Activated naive CD4-positive, alpha-beta T cell (primary cell): ENCODE measurements at places on chromosomes 7 and 10.

DNA sequence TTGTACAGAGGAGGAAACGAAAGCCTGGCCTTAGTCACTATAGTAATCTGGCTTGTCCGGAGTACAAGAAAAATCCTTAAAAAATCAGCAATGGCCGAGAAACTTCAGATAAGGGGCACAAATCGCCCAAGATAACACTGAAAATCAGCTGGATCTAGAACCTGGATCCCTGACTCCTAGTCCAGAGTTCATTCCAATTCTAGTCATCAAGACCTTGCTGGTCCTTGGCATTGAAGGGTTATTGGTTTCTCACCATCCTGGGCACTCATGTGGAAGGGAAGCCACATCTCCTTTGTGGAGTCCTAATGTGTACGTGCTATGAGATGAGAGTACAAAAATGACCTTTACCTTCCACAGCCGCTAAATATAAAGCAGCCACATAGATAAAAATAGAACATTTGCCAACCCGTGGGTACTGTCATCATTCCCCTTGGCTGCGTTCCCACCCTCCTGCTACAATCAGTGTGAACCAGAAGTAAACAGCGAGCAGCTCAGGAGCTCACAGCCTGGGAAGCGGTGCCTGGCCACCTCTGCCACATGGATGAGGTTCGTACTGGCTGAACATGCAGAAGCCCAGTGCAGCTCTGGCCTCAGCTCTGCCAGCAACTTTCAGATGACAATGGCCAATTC, 116.0 kb upstream of the PDLIM1 start:
- no peak for DNase-seq

DNA sequence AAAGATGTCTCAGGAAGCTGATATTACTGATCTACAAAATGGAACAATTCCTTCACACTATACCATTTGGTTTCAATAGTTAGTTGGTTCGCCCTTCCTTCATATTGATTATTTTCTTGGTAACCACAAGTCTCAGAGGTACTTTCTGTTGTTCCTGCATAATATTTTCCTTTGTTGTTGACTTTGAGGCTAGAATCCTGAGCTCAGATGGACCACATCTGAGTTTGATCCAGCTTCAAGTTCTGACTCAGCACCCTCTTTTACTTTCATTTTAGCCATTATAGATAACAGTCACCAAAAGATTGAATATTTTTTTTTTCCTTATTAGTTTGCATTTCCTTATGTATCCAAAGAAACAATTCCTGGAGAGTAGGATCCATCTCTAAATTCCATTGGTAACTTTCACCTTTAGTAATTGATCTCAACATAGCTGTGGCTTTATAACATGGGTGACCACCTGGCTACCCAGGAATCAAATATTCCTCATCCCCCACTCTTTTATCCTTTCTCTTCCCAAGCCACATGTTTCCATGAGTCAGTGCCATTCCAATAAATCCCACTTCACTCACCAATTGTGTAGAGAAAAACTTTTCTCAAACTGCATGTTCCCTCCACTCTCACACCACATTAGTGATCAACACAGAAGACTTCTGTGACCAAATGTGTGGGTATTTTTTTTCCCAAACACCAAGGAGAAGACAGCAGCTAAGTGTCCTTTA, 9.7 kb upstream of the ABCA13 start:
- DNase-seq, result no peak

DNA sequence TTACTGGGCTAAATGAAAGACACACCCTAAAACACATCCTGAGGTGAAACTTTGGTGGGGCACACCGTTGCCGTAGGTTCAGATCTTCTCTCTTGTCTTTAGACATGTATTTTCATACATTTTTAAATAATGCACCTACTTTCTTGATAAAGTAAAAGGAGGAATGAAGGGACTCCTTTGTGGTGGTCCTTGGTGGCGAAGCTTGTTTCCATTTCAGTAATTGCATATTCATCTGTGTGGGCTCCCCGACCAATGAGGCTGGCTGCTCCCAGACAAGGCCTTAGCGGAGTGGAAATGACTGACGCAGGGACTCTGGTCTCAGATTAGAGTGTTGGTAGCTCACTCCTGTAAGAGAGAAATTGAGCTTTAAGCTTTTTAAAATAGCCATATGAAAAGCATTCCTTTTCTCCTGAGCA, 815 bp downstream of the CCSER2 start:
- peak; percentile 26 for DNase-seq

DNA sequence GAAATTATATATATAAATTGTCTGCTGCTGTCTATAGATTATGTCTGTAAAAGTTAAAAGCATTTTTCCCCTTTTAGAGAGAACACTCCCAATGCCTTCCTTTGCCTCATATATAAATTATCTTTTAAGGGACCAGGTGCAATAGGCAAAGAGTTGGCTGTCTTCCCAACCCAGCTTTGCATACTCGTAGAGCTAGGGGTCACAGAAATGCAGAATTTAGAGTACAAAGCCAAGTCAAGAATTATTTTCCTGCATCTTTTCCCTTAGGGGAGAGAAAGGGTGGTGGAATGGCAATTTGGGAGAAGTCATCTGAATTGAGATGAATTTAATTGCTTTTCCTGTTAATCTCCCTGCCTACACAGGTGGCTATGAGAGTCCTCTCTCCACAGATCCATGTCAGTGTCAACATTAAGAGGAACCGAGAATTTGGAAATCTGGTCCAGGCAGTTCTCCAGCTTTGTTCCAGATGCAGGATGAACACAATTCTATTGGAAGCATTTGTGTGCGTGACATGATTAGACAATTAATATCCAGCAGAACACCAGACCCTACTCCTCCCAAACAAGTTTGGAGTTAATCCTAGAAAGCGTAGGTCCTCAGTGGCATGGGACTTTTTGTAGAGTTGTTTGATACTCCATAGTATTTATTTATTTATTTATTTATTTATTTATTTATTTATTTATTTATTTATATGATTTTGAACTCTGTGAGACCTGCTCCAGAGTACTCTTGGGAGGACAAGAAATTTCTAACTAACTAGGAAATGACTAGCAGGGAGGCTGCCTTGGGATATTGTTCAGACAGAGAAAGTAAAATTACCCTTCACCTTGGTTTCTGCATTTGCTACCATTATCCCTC, 80.3 kb upstream of the SKAP2 start:
- no peak for DNase-seq

- no peak for DNase-seq
These were observed 1336.0 kb upstream of the CELF2 start for GRCh38 chr10:9681655-9682054.

DNA sequence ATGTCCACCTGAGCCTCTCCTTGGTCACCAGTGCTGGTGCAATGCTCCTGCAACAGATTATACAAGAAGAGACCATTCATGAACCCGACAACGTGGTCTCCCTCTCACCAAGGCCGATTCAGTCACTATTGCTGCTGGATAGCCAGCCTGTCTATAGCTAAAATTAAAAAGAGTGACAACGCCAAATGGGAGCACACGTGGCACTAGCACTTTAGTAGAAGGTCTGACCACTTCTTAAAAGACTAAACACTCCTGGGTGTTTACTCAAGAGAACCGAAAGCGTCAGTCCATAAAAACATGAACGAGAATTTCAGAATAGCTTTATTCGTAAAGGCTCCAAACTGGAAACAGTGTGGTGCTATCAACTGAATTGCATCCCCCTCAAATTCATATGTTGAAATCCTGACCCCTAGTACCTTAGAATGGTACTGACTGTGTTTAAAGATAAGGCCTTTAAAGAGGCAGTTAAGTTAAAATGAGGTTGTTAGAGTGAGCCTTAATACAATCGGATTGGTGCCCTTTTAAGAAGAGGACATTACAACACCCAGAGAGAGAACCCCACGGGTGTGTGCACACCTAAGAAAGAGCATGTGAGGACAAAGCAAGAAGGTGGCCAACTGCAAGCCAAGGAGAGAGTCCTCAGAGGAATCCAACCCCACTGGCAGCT, 4.4 kb upstream of the GALNTL5 start:
- no peak for DNase-seq

DNA sequence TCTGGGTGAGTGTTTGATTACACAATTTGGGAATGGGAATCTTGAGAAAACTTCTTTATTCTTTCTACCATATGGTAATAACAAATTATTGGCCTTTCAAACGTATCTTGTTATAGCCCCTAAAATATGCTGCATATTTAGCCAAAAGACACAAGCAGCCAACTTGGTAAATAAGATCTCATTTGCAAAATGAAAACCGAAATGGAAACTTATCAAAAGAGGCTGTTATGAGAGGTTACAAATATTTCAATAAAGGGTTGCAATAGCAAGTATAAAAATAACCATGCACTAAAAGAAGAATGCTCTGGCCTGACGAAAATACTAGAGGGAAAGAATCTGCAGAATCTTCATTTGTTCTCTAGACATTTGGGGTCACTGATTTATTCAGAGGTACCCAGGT, 259.5 kb upstream of the LRRN3 start:
- no peak for DNase-seq

DNA sequence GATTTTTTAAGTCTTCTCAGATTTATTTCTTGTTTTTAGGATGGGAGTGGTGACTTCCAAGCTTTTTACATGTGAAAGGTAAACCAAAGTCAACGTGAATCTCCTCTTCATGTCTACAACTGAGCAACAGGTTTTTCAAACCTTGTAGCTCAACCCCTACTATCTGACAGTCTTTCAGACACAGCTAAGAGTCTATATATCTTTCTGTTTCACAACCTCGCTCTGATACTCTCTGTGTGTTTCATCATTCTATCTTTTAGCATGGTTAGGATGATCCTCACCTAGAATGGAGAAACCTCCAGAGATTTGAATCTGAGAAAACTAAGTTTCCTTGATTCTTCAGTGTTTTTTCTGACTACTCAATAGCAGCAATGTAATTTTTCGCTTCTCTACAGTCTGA, 96.1 kb downstream of the EPDR1 start:
- no peak for DNase-seq

DNA sequence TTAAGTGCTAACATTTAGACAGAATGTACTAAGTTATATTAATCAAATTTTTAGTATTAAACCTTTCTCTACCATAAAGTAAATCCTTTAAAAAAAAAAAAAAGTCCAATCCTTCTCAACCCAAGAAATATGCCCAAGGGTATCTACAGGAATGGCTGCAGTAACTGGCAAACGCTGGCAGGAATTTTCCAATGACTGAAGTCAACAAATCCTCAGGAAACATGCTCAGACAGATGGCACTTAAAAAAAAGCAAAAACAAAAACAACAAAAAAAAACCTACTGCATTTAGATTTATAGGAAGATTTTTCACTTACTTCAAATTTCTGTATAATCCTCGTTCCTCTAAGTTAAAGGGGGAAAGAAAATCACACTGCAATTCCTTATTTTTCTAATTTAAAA, 666 bp downstream of the SVIL start:
- no peak for DNase-seq

DNA sequence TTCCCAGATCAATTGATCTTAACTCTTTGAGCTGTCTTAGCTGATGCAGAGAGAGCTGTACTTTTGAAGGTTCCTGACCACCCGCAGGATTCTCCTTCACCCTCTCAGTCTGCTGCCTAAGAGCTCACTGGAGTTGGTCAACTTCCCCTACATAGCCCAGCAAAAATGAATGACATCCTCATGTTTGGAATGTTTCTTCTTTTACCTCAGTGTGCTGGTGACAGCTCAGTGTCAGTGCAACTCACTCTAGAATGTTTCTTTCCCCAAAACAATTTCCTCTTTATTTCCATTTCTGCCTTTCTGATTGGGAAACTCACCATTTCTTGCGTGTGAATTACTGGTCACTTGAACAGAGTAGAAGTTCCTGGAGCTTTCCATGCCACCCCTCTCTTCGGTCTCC, 48.7 kb downstream of the LSMEM1 start:
- no peak for DNase-seq

DNA sequence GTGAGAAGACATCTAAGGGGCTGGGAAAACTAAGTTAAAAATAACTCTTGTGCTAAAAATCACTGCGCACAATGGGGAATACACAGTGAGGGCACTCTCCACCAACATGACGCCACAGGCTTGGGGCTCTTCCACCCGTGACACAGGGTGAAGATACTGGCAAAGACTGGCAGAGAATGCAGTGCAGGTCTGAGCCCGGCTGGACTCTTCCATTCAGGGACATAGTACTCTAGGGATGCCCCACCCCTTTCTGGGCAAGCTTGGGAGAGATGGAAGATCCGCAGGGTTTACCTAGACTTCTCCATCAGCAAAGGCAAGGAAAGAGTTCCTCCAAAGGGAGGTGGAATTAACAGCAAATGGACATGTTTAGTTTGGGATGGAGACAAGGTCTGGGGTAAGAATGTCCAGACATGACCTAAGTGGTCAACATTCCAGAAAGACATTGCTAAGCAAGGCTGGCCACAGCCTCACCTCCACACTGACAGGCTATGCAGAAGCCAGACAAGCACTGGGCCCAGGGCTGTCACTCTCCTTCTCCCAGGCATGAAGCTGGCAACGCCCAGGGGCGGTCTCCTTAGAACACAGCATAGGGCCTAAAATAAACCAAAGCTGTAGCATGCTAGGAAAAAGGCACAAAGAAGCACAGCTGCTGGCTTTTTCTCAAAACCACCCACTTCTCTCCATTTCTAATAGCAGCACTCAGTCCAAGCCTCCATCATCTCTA, 28.1 kb downstream of the XPNPEP1 start:
- no peak for DNase-seq

- no peak for DNase-seq
These were observed 29.5 kb upstream of the SLC29A3 start for GRCh38 chr10:71289421-71290130.

DNA sequence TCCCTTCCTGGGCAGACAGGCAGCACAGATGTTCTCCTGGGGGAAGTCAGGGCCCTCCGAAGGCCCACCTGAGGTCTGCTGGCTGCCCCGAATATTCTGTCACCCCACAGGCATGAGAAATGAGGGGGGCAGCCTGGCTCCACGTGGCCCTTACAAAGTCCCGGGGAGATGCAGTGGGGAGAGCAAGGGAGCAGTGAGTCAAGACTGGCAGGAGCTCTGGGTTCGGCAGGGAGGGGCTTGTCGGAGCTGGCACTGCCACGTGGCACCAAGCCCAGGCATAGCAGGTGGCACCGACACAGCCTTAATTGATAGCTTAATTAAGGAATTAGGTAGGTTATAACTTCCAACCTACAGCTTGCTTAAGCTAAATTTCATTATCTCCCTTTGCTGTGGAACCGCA, 163.9 kb downstream of the USP6NL start:
- no peak for DNase-seq

DNA sequence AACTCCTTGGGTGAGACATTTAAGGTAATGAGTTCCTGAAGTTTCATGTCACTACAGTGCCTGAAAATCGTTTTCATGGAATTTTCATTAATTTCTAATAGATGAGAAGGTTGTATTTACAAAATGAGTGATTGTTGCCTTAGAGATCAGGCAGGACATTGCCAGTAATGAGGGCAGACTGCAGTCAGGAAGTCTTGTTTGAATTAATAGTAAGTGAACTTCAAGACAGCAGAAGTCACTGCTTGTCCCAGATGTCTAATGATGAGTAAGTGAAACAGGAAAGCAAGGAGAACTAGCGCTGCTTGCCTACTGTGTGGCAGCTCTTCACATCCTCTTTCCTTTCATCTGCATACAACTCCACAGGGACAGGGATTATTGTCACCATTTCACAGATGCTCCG, 237.4 kb downstream of the BAMBI start:
- no peak for DNase-seq

DNA sequence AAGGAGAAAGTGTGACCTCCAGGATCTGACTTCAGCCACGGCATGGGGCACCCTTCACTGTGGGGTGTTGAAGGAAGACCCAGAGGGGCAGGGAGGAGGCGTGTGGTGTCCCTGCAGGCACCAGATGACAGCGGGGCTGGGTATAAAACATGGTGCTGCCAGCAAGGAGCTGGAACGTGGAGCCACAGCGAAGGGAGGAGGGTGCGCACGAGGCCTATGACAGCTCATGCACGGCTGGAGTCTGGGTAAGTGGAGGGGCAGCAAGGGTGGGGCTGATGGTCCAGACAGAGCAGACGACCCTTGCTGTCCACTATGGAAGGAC, 27.8 kb upstream of the FOXL3 start:
- no peak for DNase-seq

GRCh38 chr7:97576043-97576442, 155.8 kb upstream of the TAC1 start:
- no peak for DNase-seq
